ENCODE measurements at places on chromosomes 4 and X. TPM values are rescaled to one million over a fixed set of nuclear protein-coding genes. Genes with fewer than 3 reads are reported as not detected.

The GUCY1B1 gene
- 49.1 TPM for polyA plus RNA-seq

DNA sequence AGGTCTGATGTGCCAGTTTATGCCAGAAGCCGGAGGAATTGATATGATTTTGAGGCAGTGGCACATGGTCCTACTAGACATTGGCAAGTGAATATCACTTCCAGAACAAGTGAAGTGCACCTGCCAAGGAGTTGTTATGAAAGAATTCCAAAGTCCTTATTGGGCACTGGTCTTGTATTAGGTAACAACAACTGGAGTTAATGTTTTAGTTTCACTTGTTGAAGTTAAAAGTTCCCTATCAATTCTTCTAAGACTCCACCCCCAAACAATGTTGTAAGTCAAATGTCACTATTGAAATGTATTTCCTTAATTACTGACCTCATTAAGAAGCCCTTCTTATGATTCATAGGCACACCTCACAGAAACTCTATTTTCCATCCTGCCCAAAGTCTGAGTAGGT lies 3.1 kb downstream of the TET2 start:
- H3K4me3 ChIP-seq = no peak overlapping the region
- no peak overlapping the region for H3K27ac ChIP-seq
- peaks cover 65% of the 10 kb centered on the region for H3K4me1 ChIP-seq
- no peaks in the 10 kb centered on the region for H3K36me3 ChIP-seq
- no peaks in the 10 kb centered on the region for H3K27me3 ChIP-seq

DNA sequence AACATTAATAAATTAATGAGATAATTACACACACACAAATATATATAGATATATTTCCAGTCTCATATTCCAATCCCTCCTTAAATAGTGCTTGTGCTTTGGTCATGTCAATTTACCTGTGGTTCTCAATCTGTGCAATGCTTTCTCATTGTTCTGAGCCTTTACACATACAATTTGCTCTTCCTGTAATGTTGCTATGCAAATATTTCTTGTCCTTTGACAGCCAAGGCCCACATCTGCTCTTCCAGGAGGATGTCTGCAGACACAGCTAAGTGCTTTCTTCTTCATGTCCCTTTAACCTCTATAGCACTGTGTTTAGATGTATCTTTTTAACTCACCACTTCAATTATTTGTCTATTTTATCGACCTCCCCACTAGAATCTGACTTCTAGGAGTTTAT lies 67.3 kb upstream of the RAPGEF2 start:
- H3K4me1 ChIP-seq = no peaks in the 10 kb centered on the region
- no peaks in the 10 kb centered on the region for H3K36me3 ChIP-seq
- H3K27me3 ChIP-seq = no peaks in the 10 kb centered on the region
- no peak for DNase-seq

- no peaks in the 10 kb centered on the region for H3K36me3 ChIP-seq
- DNase-seq = no peak
- no peak overlapping the region for H3K4me3 ChIP-seq
- H3K27ac ChIP-seq = no peak overlapping the region
- no peaks in the 10 kb centered on the region for H3K4me1 ChIP-seq
- no peaks in the 10 kb centered on the region for H3K27me3 ChIP-seq
Observed at GRCh38 chr4:123167931-123168330, 228.7 kb upstream of the SPRY1 start.

DNA sequence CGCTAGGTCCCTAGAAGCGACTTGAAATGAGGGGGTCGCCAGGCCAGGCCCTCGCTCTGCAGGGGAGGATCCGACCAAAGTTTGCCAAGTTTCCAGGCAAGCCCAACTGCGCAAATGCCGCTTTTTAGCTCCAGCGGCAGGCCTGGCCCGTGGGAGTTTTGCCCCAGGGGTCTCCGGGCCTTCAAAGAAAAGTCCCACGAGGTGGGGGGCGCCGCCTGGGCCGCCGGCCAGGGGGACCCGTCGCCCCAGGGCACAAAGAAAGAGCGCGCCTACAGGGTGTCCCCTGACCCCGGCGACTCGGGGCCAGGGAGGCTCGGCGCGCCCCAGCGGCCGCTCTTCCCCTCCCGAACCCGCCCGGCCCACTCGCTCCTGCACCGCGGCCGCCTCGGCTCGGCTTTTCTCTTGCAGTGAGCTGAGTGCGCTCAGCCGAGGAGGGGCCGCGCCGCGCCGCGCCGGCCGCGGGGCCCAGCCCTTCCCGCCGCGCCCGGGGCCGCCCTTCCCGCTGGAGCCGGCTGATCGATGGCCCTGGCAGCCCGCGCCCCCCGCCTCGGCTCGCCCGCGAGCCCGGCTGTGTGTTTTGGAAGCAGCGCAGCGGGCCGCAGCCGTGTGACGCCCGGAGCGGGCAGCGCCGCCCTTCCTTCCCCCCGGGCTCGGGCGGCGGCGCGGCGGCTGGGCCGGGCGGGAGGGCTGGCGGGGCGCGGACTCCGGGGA lies 754 bp upstream of the KLF3 start:
- H3K27me3 ChIP-seq = no peaks in the 10 kb centered on the region
- peaks cover 49% of the 10 kb centered on the region for H3K4me1 ChIP-seq
- H3K4me3 ChIP-seq = peak overlapping the region; percentile 50
- H3K36me3 ChIP-seq = no peaks in the 10 kb centered on the region
- DNase-seq = peak; percentile 58

- peaks cover 3% of the 10 kb centered on the region for H3K27me3 ChIP-seq
- no peak for DNase-seq
- H3K36me3 ChIP-seq = no peaks in the 10 kb centered on the region
- no peak overlapping the region for H3K4me3 ChIP-seq
- no peaks in the 10 kb centered on the region for H3K4me1 ChIP-seq
Observed at GRCh38 chrX:8720136-8720535, 11.8 kb downstream of the ANOS1 start.

DNA sequence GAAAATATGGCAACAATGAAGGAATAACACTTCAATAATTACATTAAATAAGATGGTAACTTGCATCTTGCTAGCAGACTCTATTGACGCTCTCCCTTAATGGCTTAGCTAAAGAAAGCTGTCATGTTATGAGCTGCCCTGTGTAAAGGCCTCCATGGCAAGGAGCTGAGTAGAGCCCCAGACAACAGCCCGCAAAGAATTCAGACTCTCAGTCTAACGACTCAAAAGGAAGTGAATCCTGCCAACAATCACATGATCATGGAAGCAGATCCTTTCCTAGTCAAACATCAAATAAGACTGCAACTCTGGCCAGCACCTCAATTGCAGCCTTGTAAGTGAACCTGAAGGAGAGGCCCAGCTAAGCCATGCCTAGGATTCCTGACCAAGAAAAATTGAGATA lies 157.6 kb downstream of the MAB21L2 start:
- no peaks in the 10 kb centered on the region for H3K36me3 ChIP-seq
- DNase-seq = no peak
- no peak overlapping the region for H3K4me3 ChIP-seq
- no peak overlapping the region for H3K27ac ChIP-seq

DNA sequence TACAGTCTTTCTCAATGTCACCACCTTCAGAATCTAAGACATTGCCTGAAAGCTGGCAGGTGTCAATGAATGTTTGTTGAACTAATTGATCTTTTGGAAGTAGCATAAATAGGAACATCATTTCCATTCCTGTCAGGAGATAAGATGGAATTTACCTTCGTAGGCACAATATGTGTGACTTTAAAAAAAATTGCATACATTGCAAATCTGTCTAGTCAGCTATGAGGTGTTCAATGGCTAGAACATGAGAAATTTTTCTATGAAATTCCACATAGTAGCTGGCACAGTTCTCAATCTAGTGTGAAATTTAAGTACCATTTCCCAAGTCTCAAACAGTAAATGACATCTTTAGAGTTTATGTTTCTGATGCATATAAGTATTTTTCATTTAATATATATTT lies 10.3 kb downstream of the PAGE2 start:
- no peaks in the 10 kb centered on the region for H3K4me1 ChIP-seq
- H3K27ac ChIP-seq = no peak overlapping the region
- DNase-seq = no peak
- no peaks in the 10 kb centered on the region for H3K27me3 ChIP-seq
- H3K4me3 ChIP-seq = no peak overlapping the region

DNA sequence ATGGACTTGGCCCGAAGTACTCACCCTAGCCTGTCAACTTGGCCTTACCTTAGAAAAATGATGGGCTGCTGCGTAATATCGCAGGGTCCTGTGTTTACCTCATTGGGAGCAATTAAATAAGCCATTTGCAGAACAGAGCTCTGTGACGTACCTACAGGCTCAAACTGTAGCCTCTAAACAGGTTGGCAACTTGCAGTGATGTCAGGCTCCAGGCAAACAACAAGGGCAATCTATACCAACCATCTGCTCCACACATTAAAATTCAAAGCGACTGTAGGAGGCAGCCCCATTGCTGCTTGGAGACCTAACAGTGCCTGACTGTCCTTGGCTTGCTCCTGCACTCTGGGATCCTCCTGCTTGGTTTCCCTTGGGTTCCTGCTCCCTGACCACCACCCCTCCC lies 17.2 kb downstream of the VGLL1 start:
- no peak overlapping the region for H3K4me3 ChIP-seq
- no peak for DNase-seq
- no peaks in the 10 kb centered on the region for H3K36me3 ChIP-seq
- H3K27ac ChIP-seq = no peak overlapping the region

DNA sequence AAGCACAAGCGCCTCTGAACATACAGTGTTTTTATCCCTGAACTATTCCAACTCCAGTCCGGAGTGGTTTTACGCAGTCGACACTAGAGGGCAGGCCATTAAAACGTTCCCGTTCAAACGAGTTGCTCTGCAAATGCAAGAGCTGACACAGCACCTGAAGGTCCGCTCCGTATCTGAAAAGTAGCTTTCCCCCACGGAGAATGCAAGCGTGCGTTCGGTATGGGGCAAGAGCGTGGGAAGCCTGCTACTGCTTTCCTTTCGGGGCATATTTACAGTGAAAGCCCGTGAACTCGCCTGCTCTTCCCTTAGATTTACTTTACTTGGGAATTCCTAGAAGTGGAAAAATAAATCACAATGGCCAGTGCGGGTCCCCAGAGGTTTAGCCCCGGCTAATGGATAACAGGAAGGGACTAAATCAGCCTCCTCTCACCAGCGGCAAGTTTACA lies 190.8 kb downstream of the TSPAN5 start:
- peak overlapping the region; percentile 10 for H3K4me3 ChIP-seq
- H3K4me1 ChIP-seq = peaks cover 20% of the 10 kb centered on the region
- no peaks in the 10 kb centered on the region for H3K36me3 ChIP-seq
- H3K27me3 ChIP-seq = no peaks in the 10 kb centered on the region
- H3K27ac ChIP-seq = no peak overlapping the region

DNA sequence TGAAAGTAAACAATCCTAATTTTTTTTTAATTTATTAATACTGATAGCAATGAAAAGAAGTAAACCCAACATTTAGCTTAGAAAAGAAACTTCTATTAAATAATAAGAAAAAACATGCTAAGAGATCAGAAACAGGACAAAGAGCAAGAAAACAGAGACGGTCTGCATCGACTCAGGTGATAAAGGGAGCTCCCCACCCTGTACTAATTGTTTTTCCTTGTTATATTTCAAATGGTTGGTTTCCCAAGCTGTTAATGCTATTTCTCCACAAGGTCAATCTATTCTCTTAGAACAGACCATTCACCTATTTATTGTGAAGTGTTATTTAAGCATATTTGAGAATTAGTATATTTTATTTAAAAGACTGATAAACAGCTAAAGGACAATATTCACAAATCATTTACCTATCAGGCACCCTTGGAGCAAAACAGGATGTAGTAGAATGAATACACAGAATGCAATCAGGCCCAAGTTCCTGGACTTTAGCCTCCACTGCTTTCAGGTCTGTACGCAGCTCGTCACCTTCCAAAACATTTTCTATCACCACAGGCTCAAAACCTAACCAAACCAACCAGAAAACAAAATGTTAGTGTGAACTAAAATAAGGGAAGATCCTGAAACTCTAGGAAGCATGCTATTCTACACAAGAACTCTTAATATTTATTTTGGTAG lies 5.5 kb downstream of the SEPSECS start:
- no peaks in the 10 kb centered on the region for H3K27me3 ChIP-seq
- no peak for DNase-seq
- H3K27ac ChIP-seq = no peak overlapping the region
- H3K4me3 ChIP-seq = no peak overlapping the region
- H3K4me1 ChIP-seq = no peaks in the 10 kb centered on the region

DNA sequence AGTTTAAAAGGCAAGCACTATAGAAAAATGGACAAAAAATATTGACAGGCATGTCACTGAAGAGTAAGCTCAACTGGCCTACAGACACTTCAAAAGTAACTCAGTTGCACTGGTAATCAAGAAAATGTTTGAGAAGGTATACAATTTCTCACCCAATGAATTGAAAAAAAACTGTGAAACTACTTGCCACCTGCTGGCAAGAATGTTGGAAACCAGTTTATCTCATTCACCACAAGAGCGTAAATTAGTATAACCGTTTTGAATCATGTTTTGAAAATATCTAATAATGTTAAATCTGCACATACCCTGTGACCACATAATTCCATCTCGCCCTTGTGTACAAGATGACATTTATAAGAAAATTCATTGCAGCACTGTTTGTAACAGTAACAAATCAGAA lies 31.7 kb downstream of the TXK start:
- no peaks in the 10 kb centered on the region for H3K36me3 ChIP-seq
- no peak overlapping the region for H3K4me3 ChIP-seq
- no peaks in the 10 kb centered on the region for H3K27me3 ChIP-seq
- no peaks in the 10 kb centered on the region for H3K4me1 ChIP-seq
- H3K27ac ChIP-seq = no peak overlapping the region
